Choroid plexus epithelial cell (primary cell): ENCODE measurements at places on chromosomes 5 and 9.

DNA sequence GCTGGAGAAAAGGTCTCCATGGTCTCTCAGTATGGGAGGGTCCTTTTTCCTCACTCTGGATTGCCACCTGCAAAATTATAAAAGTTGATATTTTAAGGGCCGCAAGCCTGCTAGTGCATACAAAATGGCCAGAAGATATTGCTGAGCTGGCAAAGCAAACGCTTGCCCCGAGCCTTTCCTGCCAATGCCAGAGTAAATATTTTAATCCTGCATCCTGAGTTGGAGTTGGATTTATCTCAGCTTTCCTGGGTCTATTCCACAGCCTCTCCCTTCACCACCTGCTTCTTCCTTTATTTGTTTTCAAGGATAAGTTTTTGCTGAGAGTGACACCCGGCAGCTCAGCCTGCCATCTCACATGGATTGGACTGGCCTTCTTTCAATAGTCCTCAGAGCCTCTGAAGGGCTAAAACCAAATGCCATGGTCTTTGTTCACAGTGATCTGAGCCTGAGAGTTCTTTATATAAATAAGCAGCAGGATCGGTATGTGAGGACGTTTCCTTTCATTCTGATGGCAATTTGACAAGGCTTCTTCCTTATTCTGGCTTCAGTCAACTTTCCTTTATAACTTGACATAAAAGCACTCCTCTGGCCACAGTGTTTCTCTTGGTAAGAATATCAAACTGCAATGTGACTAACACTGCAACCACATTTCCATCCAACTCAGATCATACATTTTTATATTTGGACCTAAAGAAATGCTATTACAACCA lies 170.1 kb downstream of the ADAMTS12 start:
- DNase-seq: peak; percentile 52

- DNase-seq: no peak
Measured at GRCh38 chr5:128434993-128435392, 103.1 kb downstream of the FBN2 start.

- DNase-seq: no peak
Measured at GRCh38 chr9:110538647-110539041, 40.9 kb downstream of the SVEP1 start.

DNA sequence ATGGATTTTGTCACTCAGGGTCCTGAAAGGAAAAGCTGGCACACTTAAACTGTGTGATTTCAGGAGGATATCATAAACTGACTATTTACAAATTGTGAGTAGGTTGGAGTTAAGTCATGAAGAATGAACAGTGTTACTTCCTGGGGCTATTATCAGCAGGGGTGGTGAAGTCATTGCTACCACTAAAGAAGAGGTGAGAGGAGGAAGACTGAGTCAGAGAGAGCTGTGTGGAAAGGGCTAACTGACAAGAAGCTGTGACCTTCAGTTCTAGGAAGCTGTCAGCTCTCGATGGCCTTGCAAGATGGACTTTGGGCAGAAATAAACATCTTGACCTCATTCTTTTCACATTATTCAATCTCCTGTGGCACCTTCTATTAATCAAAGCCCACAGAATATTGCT lies 72.3 kb upstream of the STARD4 start:
- peak; percentile 89 for DNase-seq

DNA sequence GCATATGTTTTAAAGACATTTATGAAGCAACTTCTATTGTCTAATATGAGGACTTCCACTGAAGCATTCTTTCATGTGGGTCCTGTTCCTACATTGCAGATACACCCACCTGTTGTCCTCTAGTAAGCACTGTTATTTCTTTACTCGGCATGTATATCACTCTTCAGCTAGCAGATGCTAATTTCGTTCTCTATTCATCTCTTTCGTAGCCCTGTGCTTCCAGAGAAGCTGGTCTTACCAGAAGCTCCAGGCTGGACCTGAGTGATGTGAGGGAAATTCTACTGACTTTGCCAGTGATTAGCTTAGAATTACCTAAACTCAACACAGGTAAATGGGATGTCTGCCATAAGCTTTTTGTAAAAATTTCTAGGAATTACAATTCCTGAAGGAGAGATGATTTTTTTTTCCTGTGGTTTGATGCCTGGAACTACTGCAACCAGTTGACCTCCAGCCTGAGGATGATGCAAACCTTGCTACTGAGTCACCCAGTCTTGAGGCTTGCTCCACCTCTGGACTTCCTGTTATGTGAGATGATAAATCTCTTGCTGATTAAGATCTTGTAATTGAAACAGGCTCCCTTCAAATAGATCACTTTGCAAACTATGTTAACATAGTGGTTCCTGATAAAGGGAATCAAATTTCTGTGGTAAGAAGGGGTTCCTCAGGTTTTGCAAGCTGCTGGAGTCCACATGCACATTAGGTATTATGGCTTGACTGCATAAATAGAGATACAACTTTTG lies 52.2 kb upstream of the SPINK5 start:
- peak; percentile 60 for DNase-seq

DNA sequence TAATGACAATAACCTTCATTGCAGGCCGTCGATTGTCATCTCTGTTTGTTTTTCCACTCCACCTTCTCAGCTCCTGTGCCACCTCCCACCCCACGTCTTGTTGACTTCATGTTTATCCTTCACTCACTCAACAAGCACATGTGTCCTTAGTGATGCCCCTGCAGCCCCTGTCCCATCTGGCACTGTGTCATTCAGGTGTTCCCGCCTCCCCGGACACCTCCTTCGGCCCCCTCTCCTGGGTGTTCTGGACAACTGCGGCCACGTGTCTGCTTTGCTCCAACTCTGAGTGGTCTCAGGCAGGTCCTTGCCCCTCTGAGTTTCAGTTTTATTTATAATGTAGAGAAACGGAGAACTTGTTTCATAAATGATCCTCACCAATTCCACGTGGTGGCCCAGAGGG lies 91.0 kb upstream of the COL5A1 start:
- DNase-seq: no peak
